Stomach (tissue), 19 donors: ENCODE measurements at places on chromosomes 4 and X.

GRCh38 chrX:150211988-150212387 lies 151.1 kb upstream of the MAMLD1 start:
- DNase-seq = no peak

DNA sequence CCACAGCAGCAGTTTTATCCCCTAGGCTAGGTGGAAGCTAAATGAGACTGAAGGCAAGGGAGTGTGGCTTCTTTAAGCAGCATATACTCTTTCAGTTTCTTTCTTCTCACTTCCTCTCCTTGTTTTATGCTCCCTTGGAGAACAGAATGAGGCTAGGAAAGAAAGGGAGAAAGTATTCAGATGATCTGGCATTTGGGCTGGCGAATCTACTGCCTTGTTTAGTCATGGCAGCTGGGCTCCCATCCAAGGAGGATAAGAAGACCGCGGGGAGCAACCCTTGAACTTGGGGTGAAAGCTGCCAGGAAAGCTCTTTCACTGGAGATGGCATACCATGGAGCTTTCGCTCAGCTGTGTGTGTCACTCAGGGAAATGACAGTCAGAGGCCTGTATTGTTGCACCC lies 72.1 kb downstream of the ARHGEF38 start:
- no peak for DNase-seq

DNA sequence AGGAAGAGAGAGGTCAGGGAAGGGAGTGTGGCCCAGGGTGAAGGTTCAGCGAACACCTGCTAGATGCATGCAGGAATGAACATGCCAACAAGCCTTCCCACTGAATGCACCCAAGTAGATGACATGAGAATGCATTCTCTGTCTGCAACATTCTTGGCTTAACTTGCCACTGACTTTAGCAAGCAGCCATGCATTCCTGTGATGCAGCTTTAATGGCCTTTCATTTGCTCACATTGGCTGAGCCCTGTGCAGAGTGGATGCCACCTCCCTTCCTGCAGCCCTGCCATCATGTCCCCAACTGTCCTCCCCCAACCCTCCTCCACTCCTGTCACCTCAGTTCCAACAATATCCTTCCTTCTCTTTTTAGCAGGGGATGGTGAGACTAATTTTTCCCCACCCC lies 25.3 kb upstream of the MTNR1A start:
- no peak for DNase-seq

DNA sequence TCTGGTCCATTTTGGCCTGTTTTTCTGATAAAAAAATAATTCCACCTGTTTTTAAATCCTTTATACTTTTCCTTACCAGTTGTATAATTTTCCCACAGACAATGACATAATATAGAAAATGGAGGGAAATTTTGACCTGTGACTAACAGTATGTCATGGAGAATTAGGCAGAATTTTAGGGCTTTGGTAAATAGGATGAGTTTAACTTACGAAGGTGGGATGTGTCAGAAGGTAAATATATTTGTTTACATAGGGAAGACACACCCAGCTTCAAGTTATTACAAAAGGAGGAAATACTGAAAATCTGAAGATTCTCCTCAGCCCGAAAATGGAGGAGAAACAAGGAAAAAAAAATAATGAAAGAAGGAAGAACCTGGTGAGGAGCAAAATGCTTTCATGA lies 64.6 kb upstream of the PPP3CA start:
- no peak for DNase-seq

- DNase-seq = peak; percentile 54
These were observed 31.0 kb downstream of the TMSB4X start for GRCh38 chrX:13005661-13006473.

DNA sequence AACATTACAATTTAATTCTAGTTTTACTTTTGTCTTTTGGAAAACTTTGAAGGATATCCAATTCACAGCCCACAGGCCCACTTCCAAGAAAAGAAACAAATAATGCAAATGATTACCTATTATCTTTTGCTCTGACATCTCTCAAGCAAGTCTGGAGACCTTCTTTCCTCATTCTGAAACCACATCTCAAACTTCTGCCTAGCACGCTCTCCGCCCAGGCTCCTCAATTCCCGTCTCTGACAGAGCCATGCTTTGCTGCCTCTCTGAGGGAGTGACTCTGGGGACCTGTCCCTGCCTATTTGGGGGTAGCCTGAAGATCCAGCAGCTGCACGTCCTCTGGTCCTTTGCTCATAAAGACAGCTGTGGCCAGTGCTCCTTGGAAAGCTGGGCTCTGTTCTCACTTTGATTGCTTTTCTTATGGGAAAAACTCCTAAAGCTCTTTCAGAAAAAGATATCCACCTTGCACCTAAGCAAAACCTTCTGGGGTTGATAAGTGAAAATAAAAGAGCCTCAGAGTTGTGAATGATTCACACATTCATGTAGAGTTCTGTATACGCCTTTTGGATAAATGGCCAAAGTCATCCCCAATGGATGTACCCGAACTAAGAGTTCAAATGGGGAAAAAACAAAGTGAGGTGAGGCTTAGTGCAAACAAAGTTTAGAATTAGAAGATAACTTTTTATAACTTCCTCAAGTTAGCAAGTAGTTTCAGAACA lies 72.4 kb upstream of the TNIP3 start:
- DNase-seq = no peak

- DNase-seq = peak; percentile 95
These were observed 549 bp downstream of the MSL3 start for GRCh38 chrX:11758400-11759171.

- no peak for DNase-seq
These were observed 493.0 kb downstream of the ZIC3 start for GRCh38 chrX:138058931-138059330.

DNA sequence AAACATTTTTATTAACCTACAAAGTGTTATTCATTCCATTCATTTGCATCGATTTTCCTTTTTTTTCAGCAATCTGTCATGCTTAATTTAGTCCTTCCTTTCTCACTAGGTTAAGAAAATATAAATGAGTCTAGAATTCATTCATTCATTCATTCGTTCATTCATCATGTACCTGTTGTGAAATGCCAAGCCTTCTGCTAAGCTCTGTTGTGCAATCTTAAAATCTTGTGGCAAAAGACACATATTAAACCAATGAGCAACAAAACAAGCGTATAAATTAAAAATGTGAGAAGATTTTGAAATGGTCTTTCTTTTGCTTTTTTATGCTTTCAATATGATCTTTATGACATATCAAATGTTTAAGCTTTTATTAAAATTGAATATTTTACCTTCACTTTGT lies 88.6 kb upstream of the MAD2L1 start:
- DNase-seq = no peak

DNA sequence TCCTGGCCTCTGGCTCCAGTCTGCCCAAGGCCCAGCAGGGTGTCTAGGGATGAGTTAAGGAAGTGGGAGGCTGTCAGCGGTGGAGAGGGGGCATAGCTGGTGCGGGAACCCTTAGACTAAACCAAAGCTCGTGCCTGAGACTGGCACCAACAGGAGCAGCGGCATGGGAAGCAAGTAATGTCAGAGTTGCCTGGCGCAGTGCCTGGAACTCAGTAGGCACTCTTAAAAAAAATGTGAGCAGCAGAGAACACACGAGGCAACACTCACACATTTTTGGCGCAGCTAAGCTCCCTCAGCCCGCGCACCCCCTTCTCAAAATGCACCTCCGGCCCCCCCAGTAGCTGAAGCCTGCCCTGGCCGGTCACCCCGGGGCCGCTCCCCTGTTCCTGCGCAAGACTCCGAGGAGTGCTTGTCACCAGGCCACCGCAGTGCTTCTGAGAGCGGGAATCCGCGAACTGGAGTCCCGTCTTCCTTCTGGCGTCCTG lies 583 bp downstream of the GABRE start:
- no peak for DNase-seq

DNA sequence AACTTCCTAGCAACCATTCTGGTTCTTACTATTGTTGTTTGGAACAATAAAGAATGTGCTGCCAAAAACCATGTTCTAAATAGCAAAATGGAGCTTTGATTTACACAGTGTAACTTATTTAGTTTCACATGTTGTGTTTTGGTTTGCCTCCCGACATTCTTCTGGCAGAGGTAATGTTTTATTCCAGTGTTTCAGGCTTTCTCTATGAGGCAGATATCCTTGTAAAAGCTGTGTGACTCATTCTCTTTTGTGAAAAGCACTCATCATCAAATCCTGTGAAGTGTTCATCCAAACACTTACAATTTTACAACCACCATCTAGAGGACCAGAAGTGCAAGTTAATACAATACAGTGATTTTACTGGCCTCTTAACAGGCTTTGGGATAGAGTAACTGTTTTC lies 219.0 kb upstream of the GIMD1 start:
- DNase-seq = peak; percentile 13

DNA sequence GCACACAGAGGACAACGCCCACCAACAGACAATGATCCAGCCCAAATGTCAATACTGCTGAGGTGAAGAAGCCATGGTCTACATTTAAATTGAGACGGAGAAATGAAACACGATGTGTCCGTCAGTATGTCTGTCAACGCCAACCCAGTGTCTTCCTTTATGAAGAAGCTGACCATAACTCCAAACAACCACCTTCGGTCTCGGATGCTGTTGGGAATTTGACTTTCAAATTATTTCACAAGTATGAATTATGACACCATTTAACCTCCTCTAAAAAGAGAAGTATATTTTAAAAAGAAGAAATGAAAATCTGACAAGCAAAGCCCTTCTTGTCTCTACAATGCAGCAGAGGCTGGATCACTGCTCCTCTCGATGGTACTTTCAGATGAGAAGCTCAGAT lies 123.7 kb upstream of the MAP3K15 start:
- DNase-seq = no peak

DNA sequence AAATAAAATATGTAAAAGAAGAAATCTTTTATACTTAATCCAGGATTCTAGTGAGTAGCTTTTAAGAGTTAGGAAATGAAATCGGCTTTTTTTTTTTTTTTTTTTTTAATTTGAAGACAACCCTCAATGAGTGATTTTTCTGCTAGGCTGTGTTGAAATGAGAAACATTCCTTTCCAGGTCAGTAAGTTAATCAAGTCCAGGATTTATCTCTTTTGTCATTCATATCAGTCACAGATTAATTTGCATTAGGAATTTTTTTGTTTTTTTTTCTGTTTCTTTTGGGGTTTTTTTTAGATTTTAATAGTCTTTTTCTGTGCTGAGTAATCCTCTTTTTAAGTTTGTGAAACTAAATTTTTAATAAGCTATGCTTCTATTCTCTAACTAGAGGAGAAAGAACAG lies 448.1 kb downstream of the ADGRL3 start:
- no peak for DNase-seq

DNA sequence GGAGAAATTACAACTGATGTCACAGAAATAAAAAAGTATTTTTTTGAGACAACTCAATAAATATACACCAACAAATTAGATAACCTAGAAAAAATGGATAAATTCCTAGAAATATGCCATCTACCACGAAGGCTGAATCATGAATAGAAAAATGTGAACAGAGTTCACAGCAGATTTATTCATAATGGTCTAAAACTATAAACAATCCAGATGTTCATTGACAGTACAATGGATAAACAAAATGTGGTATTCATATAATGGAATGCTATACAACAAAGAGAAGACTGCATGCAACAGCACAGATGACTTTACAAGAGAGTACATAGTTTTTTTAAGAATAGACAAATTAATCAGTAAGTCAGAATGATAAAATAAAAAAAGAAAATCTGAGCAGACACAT lies 55.2 kb downstream of the CLOCK start:
- no peak for DNase-seq

DNA sequence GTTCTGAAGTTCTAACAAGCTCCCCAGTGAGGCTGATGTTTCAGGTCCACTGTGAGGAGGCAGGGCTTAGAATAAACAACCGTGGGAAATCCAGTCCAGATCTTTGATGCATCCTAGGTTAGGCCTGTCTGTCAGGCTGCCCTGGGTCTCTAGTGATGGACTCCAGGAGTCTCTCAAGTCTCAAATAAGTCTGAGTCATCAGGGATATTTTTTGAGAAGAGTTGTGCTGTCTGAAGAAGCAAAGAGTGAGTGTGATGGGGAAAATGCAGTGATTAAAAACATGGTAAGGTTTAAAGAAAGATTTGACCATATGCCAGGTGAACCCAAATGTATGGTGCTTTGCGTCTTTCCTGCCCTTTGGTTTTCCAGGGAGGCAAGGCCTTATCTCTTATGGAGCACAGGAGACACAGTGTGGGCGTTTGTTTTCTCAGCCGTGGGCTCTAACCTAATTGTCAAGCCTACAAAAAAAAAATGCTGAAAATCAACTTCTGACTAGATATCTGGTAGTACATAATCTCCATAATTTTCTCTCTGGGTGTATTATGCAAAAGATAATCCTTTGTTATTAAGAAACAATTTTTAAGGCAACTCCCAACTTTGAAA lies 100.7 kb downstream of the PTTG2 start:
- DNase-seq = no peak

DNA sequence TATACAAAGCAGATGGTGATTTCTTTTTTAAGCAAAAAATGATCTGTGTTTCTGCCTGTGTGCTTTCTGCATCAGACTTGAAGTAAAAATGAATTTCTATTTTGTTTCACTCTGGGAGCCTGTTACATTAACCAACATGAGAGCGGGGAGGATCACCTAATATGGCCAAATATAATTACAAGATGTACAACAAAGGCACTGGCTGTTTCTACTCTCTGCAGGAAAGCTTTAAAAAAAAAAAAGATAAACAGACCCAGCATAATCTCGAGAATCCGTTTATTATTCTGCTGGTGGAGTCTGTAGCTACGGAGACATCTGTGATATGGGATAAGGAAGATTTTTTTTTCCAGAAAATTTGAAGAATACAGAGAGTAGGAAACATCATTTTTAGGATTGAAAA lies 103.6 kb downstream of the COMMD8 start:
- DNase-seq = no peak

DNA sequence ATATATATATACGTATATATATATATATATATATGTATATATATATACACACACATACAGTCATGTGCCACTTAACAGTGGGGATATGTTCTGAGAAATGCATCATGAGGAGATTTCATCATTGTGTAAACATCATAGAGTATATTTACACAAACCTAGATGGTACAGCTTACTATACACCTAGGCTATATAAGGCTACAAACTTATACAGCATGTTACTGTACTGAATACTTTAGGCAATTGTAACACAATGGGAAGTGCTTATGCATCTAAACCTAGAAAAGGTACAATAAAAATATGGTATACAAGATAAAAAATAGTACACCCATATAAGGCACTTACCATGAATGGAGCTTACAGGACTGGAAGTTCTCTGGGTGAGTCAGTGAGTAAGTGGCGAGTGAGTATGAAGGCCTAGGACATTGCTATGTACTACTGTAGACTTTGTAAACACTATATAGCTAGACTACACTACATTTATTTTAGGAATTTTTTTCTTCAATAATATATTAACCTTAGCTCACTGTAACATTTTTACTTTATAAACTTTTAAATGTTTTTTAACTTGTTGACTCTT lies 13.2 kb upstream of the CCSER1 start:
- no peak for DNase-seq

GRCh38 chr4:70958681-70959080 lies 34.8 kb upstream of the DCK start:
- no peak for DNase-seq

- DNase-seq = no peak
These were observed 20.9 kb upstream of the DUSP9 start for GRCh38 chrX:153626025-153626633.

GRCh38 chr4:77187322-77187721 lies 30.3 kb downstream of the CCNG2 start:
- no peak for DNase-seq
